NCI-H510A treated with DMSO at 0.1 percent for 48 hours (cell line): ENCODE measurements at places on chromosomes 12 and 14.

GRCh38 chr12:6355491-6356373, 13.9 kb upstream of the TNFRSF1A start:
- DNase-seq: no peak

DNA sequence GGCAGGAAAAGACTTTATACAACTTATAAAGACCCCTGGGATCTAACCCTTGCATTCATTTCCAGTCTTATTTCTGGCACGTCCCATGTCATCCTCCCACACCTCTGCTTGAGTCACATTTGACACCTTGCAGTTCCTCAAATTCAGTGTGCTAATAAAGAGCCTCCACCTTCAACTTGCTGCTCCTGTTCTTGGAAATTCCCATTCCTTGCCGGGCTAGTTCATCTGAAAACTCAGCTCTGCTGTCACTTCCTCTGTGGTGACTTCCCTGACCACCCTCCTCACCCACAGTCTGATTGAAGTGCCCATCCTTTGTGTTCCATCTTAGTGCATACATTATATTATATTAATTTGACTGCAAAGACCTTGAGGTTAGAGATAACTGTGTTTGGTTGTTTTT, 37.4 kb upstream of the PSMA6 start:
- DNase-seq: no peak

- no peak for DNase-seq
Observed at GRCh38 chr14:77808250-77808649, 8.3 kb downstream of the ADCK1 start.

- no peak for DNase-seq
Observed at GRCh38 chr14:79379266-79379665, 832.0 kb downstream of the DIO2 start.

- DNase-seq: no peak
Observed at GRCh38 chr14:28515571-28515970, 251.0 kb upstream of the FOXG1 start.
